ENCODE measurements at places on chromosomes 6 and 20. TPM values are rescaled to one million over a fixed set of nuclear protein-coding genes. Genes with fewer than 3 reads are reported as not detected.

DNA sequence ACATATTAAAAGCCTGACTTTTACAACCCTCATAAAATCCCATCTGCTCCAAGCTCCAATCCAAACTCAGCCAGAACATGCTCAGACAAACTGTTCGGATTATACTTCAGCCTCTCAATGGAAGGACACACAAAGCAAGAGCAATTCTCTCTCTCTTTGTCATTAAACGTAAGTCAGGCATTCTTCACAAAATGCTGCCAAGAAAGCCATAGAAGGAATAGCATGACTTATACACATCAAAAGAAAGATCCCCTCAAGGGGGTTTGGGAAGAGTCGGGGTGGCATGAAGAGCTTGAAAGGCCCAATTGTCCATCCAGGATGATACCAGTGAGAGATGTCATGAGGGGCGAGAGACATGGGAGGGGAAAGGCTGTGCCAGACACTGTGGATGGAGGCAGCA, 268.9 kb downstream of the PREX1 start:
- H3K4me1 ChIP-seq = peaks cover 25% of the 10 kb centered on the region
- H3K27me3 ChIP-seq = no peaks in the 10 kb centered on the region
- no peaks in the 10 kb centered on the region for H3K36me3 ChIP-seq
- DNase-seq = no peak

DNA sequence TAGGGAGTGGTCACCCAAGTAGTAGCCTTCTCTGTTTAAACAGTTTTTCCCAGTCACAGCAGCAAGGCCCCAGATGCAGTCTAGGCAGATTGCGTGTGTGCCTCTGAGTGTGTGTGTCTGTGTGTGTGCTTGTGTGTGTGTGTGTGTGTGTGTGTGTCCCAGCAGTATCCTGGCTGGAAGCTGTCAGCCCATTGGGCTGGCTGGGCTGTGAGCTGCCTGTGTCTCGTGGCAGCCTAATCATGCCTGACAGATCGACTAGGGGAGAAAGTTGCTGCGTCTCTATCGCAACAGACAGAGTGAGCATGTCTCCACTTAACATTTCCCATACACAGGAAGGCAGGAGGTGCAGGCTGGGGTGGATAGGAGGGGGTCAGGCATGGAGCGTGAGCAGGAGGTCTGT, 42.9 kb upstream of the LRFN2 start:
- DNase-seq = no peak
- no peak overlapping the region for H3K27ac ChIP-seq
- H3K27me3 ChIP-seq = no peaks in the 10 kb centered on the region
- no peaks in the 10 kb centered on the region for H3K4me1 ChIP-seq
- no peak overlapping the region for H3K4me3 ChIP-seq
- no peaks in the 10 kb centered on the region for H3K36me3 ChIP-seq

GRCh38 chr6:32658268-32658897, 8.1 kb downstream of the HLA-DQB1 start:
- no peak overlapping the region for H3K4me3 ChIP-seq
- DNase-seq = no peak
- no peaks in the 10 kb centered on the region for H3K27me3 ChIP-seq
- H3K36me3 ChIP-seq = no peaks in the 10 kb centered on the region
- H3K4me1 ChIP-seq = no peaks in the 10 kb centered on the region
- no peak overlapping the region for H3K27ac ChIP-seq

DNA sequence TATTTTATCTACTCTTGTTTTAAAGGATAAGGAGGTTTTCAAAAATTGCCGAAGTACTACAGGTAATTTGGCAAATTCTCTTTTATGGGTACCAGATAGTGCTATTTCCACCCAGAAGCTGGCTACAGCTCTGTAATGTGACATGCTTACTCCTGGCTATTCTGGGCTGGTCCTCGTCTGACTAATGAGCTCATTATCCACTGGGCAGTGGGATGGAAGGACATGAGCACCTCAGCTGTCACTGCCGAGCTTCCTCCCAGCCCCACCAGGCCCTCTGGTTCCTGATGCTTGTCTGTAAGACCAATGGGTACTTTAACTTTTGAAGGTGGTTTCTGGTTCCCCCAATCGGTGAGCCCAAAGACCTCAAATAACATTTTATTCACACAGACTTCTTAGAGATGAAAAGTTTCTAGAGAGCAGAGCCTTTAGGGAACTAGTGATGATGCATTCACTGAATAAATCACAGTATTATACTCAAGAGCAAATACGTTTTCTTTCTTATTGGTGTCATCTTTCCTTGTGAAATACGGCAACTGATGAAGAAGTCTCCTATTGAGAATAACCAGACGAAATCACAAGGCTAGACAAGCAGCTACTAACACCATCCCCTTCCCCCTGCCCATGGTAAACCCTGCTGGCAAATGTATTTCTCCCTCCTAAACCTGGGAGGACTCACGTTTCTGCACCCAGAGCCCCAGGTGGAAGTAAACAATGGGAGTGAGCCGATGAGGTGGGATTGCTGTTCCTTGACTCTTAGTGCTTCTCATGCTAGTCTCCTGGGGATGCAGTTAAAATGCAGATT, 80.8 kb downstream of the SLC22A3 start:
- H3K4me3 ChIP-seq = no peak overlapping the region
- no peaks in the 10 kb centered on the region for H3K36me3 ChIP-seq
- H3K4me1 ChIP-seq = peaks cover 44% of the 10 kb centered on the region
- peak overlapping the region; percentile 51 for H3K27ac ChIP-seq
- H3K27me3 ChIP-seq = no peaks in the 10 kb centered on the region
- no peak for DNase-seq

CPNE5 gene
- 6.6 TPM for total RNA-seq

HLA-DQA1 gene
- 7.4 TPM for total RNA-seq

ATP9A gene
- 35.8 TPM for total RNA-seq

TSPYL4 gene
- total RNA-seq = 11.8 TPM

Measured in vagina (tissue), 2 donors.